ENCODE measurements at places on chromosomes 3 and 15.
A peak's percentile ranks its signal among the peaks of the same experiment; 100 is the strongest.

DNA sequence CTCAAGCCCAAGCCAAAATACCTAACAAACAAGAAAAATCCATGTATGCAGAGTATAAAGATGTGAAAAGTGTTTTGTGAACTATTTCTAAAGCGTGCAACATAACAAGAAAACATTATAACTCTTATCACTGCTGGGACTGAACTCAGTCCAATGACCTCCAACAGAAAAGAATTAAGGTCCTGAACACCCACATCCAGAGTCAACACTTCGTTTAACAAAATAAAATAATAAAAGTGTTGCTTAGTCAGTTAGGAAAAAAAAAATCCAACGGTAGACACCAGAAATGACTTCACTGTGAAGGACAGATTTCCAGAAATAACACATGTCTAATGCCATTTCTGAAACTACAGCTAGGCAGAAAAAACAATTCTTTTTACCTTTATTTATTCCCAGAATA, 28.0 kb downstream of the MB21D2 start:
- DNase-seq = peak; percentile 36

DNA sequence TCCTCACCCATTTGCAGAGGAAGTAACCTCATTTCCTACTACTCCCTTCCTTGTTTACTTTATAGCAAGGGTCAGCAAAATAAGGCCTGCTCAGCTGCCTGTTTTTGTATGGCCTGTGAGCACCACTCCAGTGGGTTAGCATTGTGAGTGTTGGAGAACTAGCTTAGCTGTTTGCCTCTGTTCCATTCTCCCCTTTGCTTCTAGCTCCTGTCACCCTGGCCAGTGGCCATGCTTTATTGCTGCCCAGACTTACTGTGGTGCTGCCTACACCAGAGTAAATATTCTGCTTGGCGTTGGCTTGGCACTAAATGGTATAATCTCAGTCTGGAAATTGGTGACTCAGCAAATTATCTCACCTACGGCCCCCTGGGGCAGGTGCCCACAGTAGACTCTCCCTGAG, 8.8 kb downstream of the PDCD6IP start:
- no peak for DNase-seq

DNA sequence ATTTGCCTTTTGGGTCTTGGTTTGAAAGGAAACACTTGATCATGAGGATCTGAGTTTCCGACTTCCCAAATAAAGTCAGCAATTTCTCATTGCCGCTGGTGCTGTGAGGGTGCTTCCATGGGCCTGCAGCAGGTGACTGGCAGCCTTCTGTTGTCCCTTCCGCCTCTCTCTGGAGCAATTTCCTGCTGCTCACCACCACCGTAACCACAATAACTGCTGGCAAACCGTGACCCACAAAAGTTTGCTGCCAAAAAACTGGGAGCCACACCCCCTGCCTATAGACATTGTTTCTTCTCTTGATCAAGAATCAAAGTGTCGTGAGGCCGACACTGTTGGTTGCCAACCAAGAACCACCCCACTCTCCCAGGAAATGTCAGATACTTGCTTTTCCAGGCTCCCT, 164.0 kb downstream of the NR2F2 start:
- no peak for DNase-seq

DNA sequence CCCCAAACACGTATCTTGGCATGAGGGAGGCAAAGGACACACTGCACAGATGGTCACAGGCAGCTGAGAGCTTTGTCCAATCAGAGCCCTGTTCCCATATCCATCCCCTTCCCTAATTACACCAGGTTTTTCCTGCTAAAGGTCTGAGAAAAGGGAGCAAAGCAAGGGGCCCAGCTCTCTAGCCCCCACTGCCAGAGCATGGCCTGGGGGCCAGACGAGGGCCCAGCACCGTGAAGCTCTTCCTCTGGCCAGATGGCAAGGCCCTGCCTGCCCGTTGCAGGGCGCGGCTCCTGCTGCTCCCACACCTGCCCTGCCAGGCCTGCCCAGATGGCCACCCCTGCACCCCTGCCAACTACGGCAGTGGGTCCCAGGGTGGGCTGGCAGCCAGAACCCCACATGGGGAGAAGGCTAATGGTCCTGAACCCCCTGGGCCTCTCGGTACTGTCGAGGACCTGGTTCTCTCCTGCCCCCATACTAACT, 3.2 kb downstream of the SHF start:
- DNase-seq = no peak

- DNase-seq = peak; percentile 37
Measured at GRCh38 chr3:175857666-175858270, 998.6 kb downstream of the NAALADL2 start.

Data from astrocyte (in vitro differentiated cells and primary cell).